Stimulated activated CD8-positive, alpha-beta memory T cell treated with anti-CD3 and anti-CD28 coated beads, Interleukin-2, amount 100 ng/mL, for 1 hour (primary cell): ENCODE measurements at places on chromosomes 5 and 9.

- no peak for DNase-seq
Observed at GRCh38 chr5:40669606-40670390, 9.9 kb upstream of the PTGER4 start.

DNA sequence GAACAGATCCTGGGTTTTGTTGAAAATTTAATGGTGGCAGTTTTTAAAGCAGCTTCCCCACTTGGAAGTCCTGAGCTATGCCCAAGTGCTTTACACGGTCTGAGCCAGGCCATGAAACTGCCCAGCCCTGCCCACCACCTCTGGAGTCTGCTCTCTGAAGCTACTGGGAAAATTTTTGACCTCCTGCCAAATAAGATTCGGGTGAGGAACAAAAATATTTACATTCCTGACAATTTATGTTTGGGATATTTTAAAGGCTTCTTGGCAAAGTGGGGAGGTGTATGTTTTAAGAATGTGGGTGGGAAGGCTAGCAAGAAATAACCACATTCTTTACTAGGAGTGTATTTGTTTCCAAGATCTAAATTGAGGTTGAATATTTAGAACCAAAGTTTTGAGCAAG is 50.0 kb downstream of the HACD4 start:
- no peak for DNase-seq

DNA sequence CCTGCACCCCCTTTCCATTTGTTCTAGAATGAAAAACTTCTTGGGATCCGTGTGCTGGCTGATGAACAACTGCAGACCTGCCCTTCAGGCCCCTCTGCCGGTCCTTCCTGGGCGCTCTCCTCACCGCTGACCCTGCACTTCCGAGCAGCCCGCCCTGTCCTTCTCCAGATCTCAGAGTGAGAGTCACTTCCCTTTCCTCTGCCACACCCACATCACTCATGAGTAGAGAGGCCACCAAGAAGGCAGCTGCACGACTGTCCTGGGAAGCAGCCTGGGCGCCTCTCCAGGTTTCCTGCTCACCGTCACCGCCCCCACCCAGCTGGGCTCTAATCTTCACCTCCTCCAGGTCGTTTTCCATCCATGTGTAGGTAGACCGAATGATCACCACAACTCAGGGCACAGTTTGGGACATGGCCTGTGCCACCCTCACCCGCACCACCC is 35.0 kb upstream of the NSMF start:
- DNase-seq = no peak

GRCh38 chr5:39025456-39025855 is 48.7 kb downstream of the RICTOR start:
- DNase-seq = no peak

DNA sequence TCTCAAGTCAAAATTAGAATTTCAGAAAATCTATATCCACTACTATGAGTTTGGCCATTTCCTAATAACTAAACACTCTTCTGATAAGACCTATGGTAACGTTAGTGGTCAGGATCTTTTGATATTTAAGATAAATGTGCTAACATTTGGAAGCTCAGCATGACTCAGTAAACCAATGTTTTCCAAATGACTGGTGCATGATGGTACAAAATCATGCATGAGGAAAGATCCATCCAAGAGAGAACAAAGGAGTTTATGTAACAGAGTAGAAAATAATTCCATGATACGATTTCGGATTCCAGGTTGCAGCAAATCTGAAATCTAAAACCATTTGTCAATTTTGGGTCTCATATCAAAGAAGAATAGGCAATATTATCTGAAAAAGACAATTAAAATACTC is 279.2 kb downstream of the NSG2 start:
- DNase-seq = no peak

DNA sequence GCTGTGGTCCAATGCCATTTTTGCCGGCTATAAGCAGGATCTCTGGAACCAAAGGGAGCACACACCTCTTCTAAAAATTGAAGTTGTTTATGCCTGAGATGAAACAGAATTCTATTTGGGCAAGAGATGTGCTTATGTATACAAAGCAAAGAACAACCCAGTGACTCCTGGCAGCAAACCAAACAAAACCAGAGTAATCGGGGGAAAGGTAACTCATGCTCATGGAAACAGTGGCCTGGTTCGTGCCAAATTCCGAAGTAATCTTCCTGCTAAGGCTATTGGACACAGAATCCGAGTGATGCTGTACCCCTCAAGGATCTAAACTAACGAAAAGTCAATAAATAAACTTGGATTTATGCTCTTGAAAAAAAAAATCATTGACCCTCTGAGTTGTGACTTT is 178.7 kb downstream of the CEMIP2 start:
- no peak for DNase-seq

DNA sequence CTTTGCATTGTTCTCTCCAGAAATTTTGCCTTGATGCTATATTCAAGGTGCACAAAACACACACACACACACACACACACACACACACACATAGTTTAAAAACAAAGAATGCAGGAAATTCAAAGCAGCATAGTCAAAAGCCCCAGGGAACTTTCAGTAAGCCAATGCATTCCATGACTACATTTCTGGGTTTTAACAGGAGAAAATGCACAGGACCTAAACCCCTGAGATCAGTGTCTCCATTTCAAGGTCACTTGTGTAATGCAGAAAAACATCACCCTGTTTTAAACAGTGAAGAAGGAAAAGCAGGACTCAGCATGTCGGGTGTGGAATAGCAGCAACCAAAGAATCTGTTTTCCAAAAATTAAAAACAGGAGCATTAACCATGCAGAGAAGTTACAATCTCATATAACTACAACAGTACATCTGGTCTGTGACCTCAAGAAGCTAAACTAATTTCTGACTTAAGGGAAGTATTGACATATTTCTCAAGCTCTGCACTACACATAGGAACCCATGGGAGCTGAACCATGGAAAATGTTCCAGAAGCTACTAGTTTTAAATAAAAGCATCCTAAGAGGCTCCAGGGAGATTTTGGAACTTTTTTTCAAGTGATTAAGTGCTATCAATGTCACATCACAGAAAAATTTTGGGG is 296.7 kb downstream of the HINT1 start:
- no peak for DNase-seq

DNA sequence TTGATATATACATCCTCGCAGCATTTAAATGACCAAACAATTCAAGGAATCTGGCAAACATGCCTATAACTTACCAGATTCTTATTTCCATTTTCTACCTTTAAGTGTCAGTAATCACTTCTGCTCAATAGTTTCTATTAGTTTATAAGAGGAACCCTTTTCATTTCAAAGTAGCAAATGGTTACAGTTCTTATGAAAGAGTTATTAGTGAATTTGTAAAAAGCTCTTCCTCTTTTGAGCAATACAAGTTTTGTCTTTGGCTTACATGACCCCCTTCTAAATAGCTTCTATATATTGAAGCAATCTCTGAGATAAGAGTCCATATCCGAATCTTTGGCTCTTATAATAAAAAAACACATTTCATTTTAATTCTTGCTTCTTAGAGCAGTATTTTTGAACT is 42.0 kb downstream of the ELL2 start:
- no peak for DNase-seq

DNA sequence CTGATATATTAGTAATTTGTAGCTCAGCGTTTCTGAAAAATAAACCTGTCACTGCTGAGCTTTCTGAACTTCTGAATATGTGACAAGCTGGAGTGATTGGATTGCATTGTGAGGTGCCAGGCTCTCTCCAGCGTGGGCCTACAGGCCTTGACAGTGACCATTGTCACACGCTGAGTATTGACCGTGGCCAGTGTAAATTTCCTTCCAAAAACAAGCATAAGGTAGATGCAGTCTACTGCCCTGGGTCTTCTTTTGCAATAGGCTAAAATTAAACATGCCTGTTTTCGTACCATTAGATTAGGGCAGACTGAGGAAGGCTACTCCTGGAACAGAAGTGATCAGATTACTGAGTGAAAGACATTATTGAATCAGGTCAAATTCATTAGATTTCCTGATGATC is 60.2 kb downstream of the SPEF2 start:
- DNase-seq = no peak

GRCh38 chr5:14745753-14746152 is 81.2 kb downstream of the OTULIN start:
- DNase-seq = no peak

DNA sequence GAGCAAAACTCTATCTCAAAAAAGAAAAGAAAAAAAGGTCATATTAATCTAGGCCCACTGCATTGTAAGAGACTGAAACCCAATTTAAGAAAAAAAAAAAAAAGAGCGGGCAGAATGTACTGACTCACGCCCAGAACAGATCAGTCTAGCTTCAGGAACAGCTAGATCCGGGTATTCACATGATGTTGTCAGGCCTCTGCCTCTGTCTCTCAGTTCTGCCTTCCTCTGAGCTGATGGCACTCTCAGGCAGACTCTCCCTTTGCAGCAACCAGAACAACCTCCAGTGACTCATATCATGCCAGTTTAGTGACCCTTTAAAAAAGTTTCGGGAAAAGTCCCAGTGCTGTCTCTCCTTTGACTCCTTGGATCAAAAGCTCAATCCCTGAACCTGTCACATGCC is 53.0 kb downstream of the NEURL1B start:
- DNase-seq = no peak

DNA sequence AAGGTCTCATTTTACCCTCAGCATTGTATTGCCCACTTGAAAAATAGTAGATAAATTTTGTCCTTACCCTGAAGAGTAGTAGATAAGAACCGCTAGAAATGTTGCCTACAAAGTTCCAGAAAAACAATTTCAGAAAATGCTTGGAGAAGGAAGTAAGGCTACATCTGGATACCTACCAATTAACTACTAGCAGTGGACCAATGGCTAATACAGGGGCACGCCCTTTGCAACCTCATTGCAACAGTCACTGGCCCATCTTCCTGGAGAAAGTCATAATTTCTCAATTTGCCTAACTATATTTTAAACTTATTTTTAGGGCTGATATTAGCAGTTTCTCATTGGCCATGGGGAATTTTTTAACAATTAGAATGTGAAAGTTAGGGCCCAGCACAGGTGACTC is 326.7 kb upstream of the RFX3 start:
- no peak for DNase-seq

- DNase-seq = no peak
Observed at GRCh38 chr5:14286574-14287421, 143.7 kb downstream of the TRIO start.

DNA sequence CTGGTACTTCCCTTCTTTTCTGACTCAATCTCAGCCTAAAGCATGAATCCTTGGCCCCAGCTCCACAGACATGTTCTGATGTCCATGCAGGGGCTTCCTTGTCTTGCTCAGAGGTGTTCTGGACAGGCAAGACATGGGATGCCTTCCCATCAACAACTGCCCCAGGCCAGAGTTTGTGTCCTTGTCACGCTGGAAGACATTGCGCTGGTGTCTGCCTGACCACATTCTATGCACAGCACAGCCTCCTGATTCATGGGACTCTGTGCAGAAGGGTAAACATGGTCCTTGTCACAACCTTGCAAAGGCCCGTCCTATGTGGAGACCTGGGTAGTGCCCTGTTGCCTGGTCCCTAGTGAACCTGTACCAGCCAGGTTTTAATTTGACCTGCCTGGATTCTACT is 212.2 kb downstream of the FSTL4 start:
- DNase-seq = no peak
